ENCODE measurements at places on chromosomes 12 and 14.

DNA sequence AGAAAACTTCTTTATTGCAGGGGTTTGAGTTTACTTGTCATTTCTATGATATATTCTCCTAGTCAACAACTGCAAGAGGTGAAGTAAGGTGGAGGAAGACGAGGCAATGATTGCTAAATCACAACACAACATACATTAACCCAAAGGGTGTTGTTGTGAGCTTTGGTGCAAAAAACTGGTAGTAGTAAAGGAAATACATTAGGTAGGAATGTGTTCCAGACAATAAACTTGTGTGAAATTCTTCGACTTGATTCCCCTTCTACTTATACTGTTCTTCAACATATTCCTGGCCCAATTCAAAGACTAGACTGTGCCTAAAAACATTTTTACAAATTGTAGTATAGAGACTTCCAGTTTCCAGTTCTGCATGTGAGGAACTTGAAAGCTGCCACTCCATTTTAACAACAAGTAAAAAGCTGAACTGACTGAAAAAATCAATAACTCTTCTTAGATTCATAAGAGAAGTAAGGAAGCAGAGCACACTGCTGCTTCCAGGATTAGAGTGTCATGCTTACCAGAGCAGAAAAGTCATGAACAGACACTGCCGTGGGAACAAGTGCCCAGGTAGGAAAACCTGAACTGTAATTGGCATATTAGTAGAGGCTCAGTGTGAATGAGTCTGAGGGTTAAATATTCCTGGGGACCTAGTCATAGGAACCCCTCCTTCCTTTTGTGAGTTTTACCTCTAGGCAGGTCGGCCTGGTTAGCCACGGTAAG lies 22.2 kb downstream of the COX8C start:
- DNase-seq: no peak

DNA sequence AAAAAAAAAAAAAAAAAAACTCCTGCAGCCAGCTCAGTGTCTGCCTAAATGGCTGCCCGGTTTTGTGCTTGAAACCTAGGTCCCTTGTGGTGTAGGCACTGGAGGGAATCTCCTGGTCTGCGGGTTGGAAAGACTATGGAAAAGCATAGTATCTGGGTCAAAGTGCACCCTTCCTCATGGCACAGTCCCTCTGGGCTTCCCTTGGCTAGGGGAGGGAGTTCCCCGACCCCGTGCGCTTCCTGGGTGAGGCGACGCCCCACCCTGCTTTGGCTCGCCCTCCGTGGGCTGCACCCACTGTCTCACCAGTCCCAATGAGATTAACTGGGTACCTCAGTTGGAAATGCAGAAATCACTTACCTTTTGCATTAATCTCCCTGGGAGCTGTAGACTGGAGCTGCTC lies 14.3 kb downstream of the PTCSC3 start:
- no peak for DNase-seq

DNA sequence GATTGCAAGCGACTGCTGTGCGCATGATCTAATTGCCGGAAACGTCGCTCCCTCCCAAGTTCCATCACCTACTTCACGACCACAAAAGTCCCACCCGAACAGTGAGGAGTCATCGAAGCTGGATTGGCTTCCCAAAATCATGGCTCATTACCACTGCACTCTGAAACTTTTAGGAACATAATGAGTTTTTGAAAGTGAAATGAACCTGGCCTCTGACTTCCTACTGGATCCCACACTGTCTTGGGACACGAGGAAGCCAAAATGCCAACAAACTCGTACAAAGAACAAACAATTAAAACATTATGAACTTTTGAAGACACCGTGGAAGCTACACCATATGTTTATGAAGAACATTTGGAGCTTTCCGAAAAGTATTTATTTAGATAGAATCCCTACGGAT lies 334.8 kb upstream of the TMPO start:
- no peak for DNase-seq

DNA sequence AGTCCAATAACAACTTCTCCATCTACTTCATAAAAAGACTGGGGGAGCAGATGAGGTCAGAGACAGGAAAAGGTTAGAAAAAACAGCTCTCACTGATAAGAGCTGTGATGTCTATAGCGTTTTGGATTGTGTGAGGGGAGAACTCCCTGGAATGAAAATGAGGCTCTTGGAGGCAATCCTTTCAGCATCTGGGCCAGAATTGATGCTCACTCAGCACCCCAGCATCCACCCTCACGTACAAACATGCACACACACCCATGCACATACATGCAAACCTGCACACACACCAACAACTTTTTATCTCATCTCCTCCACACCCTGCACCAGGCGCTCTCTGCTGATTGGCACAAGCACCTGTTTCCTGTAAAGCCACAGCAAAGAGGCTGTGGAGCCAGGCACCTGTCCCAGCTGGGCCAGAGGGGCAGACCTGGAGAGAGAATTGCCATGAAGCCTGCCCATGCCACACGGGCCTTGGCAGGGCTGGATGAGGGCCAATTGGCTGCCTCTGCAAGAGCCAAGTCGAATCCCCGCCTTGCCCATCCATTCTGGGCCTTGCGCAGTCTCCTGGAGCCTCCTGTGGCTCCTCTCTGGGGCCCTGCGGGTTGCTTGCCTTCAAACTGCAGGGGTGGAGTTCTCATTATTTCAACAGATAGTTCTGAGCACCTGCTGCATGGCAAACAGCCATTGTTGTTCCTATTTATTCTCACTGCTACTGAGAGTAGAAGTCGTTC lies 53.1 kb downstream of the SYNE3 start:
- no peak for DNase-seq

DNA sequence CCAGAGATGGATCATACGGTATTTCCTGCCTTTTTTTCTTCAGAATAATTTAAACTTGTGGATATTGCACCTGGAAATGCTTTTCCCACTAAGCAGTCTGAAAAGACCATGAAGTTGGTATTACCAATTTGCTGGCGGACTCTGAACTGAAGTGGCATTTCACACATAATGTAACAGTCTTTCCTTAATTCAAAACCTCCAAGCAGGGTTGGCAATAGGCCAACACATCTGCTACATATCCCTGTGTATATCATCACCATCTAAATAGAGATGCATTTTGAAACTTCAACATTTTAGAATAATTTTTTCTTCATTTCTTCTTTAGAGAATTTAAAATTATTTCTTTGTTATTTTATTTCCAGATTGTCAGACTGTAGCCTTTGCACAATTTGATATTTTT lies 100.5 kb downstream of the TSPAN8 start:
- DNase-seq: no peak

- no peak for DNase-seq
Measured at GRCh38 chr12:14656846-14657245, 39.6 kb downstream of the GUCY2C start.

DNA sequence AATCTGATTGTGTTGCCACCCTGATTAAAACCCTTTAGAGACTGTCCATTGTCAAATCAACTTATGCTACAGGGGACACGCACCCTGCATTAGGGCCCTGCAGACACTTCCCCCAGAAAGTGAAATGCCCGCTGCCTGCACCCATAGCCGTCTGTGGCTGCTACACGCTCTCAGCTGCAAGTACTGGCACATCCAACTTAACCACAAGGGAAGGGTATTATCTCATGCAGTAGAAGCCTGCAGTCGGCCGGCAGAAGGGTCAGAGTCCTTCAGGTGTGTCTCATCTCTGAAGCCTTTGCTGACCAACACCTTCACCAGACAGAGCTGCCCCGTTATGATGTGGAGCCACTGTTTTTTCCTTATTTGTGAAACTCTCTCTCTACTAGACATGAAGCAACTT lies 20.8 kb downstream of the CFAP251 start:
- DNase-seq: no peak

DNA sequence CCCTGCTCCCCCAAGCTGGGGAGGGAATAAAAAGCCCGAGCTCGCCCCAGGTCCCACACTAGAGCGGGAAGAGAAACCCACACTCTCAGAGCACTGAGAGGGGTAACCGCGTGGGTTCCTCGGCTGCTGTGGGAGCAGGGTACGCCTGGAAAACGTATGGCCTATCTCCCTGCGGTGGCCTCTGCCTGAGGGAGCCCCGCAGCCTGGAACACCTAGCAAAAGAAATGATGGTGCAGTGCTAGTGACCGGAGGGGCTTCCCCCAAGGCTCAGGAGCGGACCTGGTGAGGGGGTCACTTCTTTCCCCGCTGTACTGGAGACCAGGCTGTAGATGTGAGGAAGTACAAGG lies 2.5 kb upstream of the OR4N2 start:
- DNase-seq: no peak

GRCh38 chr12:19642345-19642744 lies 203.1 kb downstream of the AEBP2 start:
- DNase-seq: no peak

DNA sequence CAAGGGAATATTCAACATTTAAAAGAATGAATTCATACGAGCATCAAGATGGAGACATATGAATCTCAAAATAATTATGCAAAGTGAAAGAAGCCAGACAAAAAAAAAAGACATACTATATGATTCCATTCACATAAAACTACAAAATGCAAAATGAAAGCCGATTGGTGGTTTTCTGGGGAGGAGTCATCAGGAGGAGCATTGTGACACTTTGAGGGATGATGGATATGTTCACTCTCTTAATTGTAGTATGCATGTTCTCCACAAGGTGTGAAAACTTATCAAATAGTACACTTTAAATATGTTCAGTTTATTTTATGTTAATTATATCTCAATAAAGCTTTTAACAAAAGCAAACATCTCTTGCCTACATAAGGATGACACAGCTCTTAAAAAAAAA lies 13.5 kb downstream of the OLR1 start:
- no peak for DNase-seq

- no peak for DNase-seq
Measured at GRCh38 chr14:97544571-97544970, 747.4 kb downstream of the VRK1 start.

DNA sequence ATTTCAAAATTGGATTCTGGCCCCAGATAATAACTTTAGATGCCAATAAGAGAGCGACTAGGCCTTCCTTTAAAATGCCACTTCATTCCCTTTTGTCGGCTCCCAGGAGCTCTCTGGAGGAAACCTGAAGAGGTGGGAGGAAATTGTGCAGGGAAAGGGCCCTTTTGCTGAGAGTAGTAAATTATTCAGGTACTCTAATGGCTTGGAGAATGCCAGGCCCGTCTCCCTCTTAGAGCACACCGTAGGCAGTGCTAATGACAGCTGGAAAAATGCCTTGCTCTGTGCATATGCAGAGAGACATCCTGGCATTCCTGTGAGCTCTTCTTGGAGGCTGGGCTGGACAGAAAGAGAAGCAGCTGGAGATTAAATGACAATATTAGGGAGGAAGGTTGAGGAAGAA lies 115.0 kb upstream of the RPH3A start:
- no peak for DNase-seq

DNA sequence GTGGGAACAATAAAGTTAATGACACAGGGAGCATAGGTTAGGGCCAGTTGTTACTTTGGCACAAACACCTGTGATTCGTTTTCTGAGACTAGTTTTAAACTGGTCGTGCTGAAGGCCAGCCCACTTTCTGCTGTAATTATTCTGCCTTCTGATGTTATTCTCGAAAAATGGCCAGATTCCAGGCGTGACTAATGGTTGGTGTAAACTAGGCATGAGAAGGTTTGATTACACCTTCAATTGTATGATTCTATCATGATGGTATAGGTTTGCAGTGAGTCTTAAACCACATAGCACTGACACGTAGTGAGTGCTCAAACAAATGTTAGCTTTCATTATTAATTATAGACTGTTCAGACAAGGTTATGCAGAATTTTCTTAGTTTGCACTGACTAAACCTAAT lies 39.0 kb downstream of the CKB start:
- DNase-seq: no peak

GRCh38 chr12:109952160-109952858 lies 43.9 kb downstream of the GIT2 start:
- no peak for DNase-seq

GRCh38 chr12:388541-389141 lies 479 bp downstream of the KDM5A start:
- peak; percentile 18 for DNase-seq

GRCh38 chr14:72540836-72541235 lies 353.1 kb downstream of the DPF3 start:
- no peak for DNase-seq

GRCh38 chr14:104819361-104819781 lies 18.5 kb downstream of the ZBTB42 start:
- DNase-seq: no peak

Measured in stimulated activated CD4-positive, alpha-beta T cell treated with anti-CD3 and anti-CD28 coated beads, TNF-alpha, amount 100 ng/mL, for 4 hours (primary cell).